Renal cortex interstitium (tissue), 15 donors: ENCODE measurements at places on chromosomes 2 and 18.
A peak's percentile ranks its signal among the peaks of the same experiment; 100 is the strongest.

- no peak for DNase-seq
Measured at GRCh38 chr2:28377195-28377816, 15.4 kb upstream of the FOSL2 start.

GRCh38 chr2:136025057-136025973, 39.9 kb upstream of the DARS1 start:
- peak; percentile 71 for DNase-seq

DNA sequence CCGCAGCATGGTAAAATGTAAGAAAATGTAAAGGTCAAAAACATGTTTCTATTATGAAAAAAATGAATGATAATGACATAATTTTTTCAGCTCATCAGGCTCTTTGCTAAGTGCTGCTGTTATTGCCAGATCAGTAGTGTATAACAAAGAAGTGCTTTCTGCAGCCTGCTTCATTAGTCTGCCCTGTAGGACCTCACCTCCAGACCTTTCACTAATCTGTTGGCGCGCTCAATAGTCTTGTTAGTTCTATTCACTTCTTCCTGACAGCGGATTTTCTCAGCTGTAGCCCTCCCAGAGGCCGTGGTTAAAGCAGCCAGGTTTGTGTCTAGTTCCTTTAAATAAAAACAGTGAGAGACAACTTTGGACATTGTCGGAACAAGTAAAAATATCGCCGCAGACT, 97.7 kb downstream of the CDCA7 start:
- no peak for DNase-seq

DNA sequence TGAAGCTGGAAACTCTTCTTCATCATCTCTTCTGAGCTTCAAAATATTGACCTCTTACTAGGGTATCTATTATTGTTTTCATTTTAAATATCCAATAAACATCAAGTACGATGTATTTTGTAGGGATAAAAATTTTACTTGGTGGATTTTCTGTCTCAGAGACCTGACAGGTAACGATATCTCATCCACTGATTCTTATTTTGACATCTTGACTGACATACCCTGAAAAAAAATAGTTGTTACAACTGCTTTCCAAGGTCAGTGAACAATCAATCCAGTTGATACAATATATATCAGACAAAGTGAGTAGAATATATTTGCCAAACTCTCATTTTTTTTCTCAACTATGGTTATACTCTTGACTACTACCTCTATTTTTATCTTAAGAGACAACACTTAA, 963.7 kb upstream of the CDH2 start:
- DNase-seq, result no peak

DNA sequence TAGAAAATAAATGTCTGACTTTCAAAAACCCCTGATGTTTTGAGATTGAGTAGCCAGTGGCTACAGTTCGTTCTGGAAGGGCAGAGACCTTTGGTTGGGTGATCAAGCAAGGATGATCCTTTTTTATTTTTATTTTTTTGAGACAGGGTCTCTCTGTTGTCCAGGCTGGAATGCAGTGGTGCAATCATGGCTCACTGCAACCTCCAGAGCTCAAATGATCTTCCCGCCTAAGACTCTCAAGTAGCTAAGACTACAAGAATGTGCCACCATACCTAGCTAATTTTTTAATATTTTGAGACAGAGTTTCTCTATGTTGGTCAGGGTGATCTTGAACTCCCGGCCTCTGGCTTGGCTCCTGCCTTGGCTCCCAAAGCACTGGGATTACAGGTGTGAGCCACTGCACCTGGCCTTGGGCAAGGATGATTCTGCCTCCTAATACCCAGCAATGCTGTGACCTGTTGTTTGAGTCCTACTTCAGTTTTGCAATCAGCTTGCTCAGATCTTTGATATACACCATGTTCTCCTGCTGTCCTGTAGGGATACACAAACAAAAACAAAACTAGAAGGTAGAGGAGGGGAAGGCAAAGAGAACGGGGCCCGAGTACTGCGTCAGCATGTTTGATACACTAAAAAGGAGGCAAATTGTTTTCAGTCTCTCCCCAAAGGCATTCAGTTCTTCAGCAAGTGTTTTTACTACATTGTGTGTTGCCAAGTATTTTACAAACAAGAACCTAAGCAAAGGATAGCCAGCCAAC, 59.2 kb upstream of the LYPD6B start:
- no peak for DNase-seq

GRCh38 chr2:61214171-61214570, 52.2 kb downstream of the C2orf74 start:
- DNase-seq, result no peak

GRCh38 chr2:105763076-105763475, 18.4 kb downstream of the NCK2 start:
- DNase-seq, result no peak

GRCh38 chr2:22020091-22020742, 896.4 kb downstream of the TDRD15 start:
- peak; percentile 11 for DNase-seq

DNA sequence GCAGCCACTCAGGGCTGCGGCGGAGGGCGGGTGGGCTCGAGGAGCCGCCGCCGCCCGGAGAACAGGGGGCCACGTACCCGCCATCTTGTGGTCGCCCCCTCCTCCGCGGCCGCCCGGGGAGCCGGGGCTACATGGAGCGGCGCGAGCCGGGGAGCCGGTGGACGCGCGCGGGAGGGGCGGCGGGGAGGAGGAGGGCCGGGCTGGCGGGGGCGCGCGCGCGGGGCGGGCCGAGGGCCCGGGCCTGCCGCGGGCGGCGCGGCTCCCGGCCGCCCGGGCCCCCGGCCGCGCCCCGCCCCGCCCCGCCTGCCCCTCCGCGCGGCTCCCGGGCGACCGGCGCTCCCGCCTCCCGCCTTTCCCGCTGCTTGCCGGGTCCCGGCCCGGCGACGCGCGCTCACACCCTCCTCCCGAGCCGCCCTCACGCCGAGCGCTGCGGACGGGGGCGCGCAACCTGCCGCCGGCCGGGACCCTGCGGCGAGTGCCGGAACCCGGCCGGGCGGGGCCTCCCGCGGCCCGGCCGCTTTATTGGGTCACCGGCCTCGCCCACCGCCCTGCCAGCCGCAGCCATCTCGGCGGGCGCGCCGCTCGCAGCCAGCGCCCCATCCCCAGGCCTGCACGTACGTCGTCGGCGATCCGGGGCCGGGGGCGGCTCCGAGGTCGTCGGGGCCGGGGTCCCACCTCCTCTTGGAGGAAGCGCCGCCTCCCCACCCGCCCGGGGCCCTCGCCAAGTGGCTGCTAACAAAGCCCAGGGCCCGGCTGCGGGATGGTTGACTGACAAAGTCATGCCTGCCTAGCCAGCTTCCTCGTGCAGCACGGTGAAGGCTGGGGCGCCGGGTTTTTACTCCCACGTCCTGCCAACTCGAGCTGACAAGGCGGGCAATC, at the start of gene PPP4R1:
Gene PPP4R1 (minus strand): TSS at position 159 of the 879 bp plus-strand sequence. CDS start 75 bp downstream, at position 84.
- DNase-seq, result peak; percentile 70

- no peak for DNase-seq
Measured at GRCh38 chr18:58269931-58270330, 225.9 kb downstream of the NEDD4L start.

DNA sequence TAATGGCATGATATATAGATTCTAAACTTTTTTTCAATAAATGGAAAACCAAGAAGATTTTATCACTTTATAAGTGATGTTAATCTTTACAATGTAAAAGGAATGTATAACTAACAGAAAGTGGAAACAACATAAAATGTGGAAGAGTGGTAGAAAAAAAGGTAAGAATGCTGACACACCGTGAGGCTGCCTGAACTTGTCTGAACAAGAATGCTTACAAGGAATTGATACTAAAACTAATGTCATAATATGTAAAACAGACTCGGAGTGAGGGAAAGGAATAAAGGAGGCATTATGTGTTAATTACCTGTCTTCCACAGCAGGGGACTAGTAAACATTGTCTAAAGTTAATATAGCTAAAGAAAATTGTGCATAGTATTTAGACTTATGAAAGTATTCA, 958.8 kb upstream of the TMEFF2 start:
- no peak for DNase-seq

GRCh38 chr2:173983391-173983871, 18.3 kb upstream of the SP3 start:
- DNase-seq, result no peak

- DNase-seq, result no peak
Measured at GRCh38 chr18:56207989-56208388, 430.4 kb downstream of the TXNL1 start.

DNA sequence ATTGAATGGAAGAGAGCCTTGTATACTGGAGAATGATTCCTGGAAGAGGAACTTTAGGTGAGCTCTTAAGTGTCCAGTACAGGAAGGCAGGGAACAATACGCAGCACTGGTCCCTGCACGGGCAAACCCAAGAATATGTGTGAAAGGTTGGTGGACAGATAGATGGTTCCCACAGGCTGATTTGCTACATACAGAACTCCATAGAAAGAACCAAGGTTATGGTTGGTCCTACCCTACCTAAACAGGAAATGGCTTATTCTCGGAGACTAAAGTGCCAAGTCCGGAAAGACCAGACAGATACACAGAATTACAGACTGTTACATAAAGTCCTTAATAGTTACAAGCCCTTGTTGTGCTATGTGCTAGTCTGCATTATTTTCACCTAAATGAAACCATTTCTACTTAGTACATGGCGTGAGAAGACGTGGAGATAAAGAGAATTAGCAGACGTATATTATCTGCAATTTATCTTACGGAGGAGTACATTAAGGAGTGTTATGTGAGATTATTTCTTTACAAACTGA, 1.2 kb downstream of the REV1 start:
- DNase-seq, result no peak
